Ascending aorta (tissue), 2 donors: ENCODE measurements at places on chromosomes 7 and 10. TPM values are rescaled to one million over a fixed set of nuclear protein-coding genes. Genes with fewer than 3 reads are reported as not detected.

The SPDYE6 gene
- total RNA-seq: not detected

The CABCOCO1 gene
- total RNA-seq: not detected

The CRYGN gene
- total RNA-seq: not detected

The ANK3 gene
- 28.3 TPM for total RNA-seq

The TMEM60 gene
- total RNA-seq: not detected

The RSPH10B2 gene
- total RNA-seq: not detected

The LGI1 gene
- total RNA-seq: not detected

The FAM25C gene
- not detected for total RNA-seq

The UCMA gene
- not detected for total RNA-seq

The CALML3 gene
- total RNA-seq: not detected

The CALCR gene
- not detected for total RNA-seq

The KNDC1 gene
- total RNA-seq: 0.21 TPM

The SEMA4G gene
- 2.1 TPM for total RNA-seq

The PRSS37 gene
- total RNA-seq: not detected

The MUC3A gene
- not detected for total RNA-seq

The FAM241B gene
- total RNA-seq: not detected

The STAG3 gene
- total RNA-seq: not detected

The FANK1 gene
- total RNA-seq: not detected

The ATP6V1F gene
- 142 TPM for total RNA-seq

The OR6V1 gene
- not detected for total RNA-seq

The C10orf120 gene
- total RNA-seq: not detected

The CPN1 gene
- total RNA-seq: not detected

The PPP2R2D gene
- 11.8 TPM for total RNA-seq

The TMEM139 gene
- 11.5 TPM for total RNA-seq

The ST8SIA6 gene
- not detected for total RNA-seq

The SFTPD gene
- not detected for total RNA-seq

The ATRNL1 gene
- total RNA-seq: 15.4 TPM

The SRGN gene
- 155 TPM for total RNA-seq

The PON2 gene
- 59.8 TPM for total RNA-seq
